ENCODE measurements at places on chromosomes 1 and 21. TPM values are rescaled to one million over a fixed set of nuclear protein-coding genes. Genes with fewer than 3 reads are reported as not detected.

- DNase-seq: no peak
Observed at GRCh38 chr1:228306275-228307217, 98.7 kb downstream of the OBSCN start.

GRCh38 chr1:174023440-174023839 is 1.3 kb upstream of the RC3H1 start:
- peak; percentile 55 for DNase-seq

PODN gene
- total RNA-seq: 0.17 TPM

- DNase-seq: no peak
Observed at GRCh38 chr1:27301052-27301422, 20.9 kb upstream of the TMEM222 start.

GRCh38 chr1:178057141-178057765 is 36.7 kb upstream of the RASAL2 start:
- no peak for DNase-seq

CD2 gene
- total RNA-seq: not detected

DNA sequence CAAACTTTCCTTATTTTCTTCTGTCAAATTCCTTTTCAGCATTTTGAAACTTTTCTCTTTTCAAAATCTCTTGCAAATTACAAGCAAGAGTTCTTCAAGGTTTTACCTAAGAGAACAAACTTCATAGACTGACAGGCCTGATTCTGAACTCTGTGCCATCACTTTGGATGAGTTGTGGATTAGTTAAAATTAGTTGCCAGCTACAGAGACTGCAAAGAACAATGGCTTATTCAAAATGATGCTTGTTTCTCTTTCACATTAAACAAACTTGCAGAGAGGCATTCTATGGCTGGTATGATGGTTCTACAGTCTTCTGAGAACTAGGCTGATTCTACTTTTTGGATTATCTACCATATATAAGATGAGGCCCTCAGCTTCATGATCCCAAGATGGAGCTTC is 3.8 kb downstream of the LRRC8B start:
- DNase-seq: no peak

GRCh38 chr1:24070821-24071393 is 41.0 kb downstream of the MYOM3 start:
- DNase-seq: peak; percentile 87

ATP6V1G3 gene
- total RNA-seq: not detected

All from H9 (cell line).